ENCODE measurements at places on chromosomes 13 and 19.

GRCh38 chr13:111395511-111396393, 75.3 kb downstream of the TEX29 start:
- DNase-seq = no peak

GRCh38 chr13:40514802-40515201, 151.6 kb downstream of the FOXO1 start:
- DNase-seq = no peak

DNA sequence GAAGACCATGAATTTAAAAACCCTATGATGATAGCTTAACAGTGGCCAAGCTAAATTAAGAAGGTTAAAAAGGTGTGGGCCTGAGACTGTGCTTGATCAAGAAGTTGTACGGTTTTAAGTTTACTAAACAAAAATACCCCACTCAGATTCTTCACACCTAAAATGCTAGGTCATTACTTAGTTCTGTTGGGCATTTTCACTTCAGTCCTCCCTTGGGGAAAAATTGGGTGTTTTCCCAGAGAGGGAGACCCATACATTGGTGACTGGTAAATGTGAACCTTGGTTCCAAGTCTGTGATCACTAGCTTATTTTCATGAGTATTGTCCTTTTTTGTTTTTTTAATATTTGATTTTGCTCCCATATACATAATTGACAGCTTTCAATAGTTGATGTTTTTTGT, 44.4 kb downstream of the MTUS2 start:
- no peak for DNase-seq

DNA sequence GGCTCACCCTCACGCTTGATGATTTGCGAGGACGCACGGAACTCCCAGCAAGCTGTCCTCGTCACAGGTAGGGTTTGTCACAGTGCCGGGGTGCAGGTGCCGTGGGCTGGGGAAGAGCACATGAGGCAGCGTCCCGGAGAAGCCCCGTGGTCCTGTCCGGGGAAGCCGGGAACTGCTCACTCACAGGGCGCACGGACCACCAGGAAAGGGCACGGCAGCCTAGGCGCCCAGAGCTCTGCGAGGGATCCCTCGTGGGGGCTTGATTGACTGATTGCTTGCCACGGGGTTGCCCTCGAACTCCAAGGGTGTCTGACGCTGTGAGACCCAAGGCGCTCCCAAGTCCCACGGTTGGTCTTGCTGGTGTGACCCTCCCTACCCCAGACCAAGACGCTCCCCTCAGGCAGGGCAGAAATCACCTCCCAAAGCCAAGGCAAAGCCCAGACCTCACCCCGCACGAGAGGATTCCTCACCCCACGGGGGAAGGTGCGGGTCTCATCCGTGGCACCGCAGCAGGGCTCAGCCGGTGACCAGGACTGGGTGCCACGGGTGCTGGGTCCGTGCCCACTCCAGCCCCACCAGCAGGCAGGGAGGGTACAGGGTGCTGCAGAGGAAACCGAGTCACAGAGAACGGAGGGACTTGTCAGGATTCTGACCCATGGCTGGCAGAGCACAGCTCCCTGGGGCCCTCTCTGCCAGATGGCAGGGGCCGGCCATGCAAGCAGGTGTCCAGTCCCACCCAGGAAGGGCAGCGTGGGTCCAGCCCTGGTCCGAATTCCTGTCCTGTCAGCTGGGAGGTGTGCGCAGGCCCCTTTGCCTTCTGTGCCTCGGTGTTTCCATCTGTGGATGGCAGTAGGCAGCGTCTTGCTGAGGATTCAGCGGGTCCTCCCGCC, 7.7 kb downstream of the C2CD4C start:
- no peak for DNase-seq
